ENCODE measurements at places on chromosomes 11 and 22.

- DNase-seq = no peak
Observed at GRCh38 chr11:113493206-113493605, 18.0 kb upstream of the DRD2 start.

DNA sequence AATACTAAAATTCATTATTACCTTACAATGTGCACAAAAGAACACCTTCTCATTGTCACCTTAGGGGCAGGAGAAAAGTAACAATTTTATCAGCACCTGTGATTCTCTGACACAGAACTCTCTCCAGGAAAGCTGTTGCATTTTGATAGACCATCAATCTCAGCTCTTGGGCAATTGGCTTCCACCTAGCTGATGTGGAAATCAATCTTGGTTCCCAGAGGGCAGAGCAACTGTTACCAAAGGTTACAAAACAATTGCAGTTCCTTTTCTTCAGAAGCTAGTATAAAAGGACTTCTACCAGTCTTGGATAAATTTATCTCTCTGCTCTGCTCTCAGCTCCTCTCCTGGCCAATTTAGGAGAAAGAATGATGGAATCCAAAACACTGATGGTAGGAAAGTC lies 157.8 kb upstream of the DDI1 start:
- no peak for DNase-seq

- DNase-seq = peak; percentile 52
Observed at GRCh38 chr11:64385945-64386704, 27.2 kb downstream of the RPS6KA4 start.

DNA sequence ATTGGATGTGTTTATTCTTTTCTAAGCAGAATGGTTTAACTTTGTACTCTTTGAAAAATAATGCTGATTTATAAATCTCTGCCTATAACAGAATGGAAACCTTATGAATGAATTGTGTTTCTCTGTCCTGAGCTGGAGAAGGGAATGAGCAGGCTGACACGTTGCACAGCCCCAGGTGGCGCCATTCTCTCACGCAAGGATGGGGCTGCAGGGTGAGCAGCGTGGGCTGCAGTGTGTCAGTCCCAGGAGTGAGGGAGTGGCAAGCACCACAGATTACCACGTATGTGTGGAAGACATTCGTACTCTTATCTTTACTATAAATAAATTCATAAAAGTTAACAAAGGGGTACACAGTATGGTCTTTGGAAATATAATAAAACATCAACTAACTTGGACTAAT lies 33.4 kb downstream of the FDX1 start:
- DNase-seq = no peak

DNA sequence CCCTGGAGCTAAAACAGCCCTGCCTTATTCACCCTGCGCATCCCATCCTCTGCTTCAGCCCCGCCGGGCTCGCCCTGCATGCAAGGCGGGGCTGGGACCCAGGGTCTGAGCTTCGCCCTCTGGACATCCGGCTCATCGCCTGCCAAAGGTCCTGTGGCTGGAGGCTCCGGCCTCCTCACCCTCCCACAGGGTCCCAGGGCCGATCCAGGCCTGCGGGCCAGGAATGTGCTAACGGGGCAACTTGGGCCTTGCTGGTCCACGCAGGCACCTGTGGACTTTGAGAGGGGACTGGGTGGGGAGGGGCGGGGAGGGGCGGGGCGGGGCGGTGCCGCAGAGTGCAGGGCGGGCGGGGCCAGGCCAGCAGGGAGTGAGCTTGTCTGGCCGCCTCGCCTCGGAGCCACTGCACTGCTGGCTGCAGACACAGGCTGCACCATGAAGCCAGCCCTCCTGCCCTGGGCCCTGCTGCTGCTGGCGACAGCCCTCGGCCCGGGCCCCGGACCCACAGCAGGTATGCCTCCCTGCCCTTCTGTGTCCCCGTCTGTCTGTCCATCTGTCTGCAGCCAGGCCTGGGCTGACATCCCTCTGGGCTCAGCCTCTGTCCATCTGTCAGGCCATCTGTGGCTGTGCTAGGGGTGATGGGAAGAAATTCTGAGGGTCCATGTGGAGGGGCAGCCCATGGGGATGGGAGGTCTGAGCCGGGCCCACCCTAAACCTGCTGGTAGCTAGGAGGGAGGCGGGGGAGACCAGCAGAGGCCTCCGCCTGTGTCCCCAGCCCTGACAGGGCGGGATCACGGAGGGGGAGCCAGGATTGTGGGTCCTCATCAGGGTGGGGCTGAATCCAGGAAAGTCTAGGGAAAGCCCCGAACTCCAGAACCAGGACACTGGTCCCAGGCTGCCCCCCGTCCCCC lies at the start of gene SUSD2:
Gene SUSD2 (plus strand): TSS at position 400 of the 908 bp plus-strand sequence. CDS start 33 bp downstream, at position 433.
- DNase-seq = no peak

DNA sequence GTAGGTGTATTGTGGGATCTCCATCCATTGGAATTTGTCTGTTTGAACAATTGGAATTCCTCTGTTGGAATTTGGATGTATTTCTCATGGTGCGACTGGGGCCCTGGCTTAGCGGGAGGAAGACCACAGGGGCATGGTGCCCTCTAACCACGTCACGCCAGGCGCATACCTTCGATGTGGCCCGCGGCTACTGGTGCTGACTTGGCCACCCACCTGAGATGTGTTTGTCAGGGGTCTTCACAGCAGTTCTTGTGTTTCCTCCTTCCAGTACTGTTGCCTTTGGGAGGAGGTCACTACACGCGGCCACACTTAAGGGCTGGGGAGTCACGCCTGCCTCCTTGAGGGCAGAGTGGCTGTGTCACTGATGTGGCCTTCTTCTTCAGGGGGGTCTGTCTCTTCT lies 36.6 kb upstream of the GRAMD4 start:
- no peak for DNase-seq

DNA sequence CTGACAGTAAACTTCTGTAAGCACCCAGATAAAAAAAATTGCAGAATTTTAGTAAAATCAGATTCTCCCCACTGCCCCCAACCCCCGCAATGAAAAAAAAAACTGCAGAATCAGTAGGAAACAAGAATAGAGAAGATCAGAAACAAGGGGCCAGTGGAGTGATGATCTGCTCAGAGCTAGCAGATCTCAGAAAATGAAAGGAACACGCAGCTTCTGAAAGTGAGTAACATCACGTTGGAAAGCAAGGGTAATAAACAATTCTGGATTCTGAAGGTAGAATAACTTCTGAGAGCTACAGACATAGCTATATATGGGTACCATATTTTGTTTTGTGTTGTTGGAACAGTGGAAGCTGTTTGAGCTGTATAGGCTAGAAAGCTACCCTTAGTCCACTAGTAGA lies 23.2 kb downstream of the ACAT1 start:
- no peak for DNase-seq

- DNase-seq = no peak
Observed at GRCh38 chr22:33923033-33923432, 2.8 kb upstream of the LARGE1 start.

- no peak for DNase-seq
Observed at GRCh38 chr11:1150769-1151365, 6.9 kb upstream of the MUC5AC start.

GRCh38 chr11:57896361-57897145 lies 127.1 kb upstream of the OR9Q1 start:
- no peak for DNase-seq

DNA sequence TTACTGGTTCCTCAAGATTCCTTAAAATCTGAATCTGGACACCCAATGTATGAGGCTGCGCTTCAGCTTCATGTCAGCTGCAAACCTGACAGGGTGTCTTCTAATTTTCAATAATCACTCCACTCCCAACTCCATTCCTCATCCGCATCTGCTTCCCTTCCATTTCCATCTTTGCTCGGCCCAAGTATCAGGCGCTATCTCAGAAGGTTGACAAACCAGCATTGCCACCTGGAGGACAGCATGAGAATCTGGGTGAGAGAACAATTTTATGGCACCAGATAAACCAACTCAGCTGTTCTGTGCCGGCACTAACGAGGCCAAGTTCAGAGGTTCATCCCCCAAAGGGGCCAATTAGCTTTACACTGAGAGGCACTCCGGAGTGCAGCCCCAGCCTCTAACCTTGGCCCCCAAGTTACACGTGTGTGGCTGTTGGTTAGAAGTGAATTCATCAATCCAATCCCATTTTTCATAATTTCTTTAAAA lies 79.1 kb upstream of the LMO2 start:
- no peak for DNase-seq

- DNase-seq = no peak
Observed at GRCh38 chr11:134429106-134429505, 17.1 kb upstream of the B3GAT1 start.

GRCh38 chr11:88327061-88327460 lies 10.5 kb downstream of the CTSC start:
- DNase-seq = no peak

DNA sequence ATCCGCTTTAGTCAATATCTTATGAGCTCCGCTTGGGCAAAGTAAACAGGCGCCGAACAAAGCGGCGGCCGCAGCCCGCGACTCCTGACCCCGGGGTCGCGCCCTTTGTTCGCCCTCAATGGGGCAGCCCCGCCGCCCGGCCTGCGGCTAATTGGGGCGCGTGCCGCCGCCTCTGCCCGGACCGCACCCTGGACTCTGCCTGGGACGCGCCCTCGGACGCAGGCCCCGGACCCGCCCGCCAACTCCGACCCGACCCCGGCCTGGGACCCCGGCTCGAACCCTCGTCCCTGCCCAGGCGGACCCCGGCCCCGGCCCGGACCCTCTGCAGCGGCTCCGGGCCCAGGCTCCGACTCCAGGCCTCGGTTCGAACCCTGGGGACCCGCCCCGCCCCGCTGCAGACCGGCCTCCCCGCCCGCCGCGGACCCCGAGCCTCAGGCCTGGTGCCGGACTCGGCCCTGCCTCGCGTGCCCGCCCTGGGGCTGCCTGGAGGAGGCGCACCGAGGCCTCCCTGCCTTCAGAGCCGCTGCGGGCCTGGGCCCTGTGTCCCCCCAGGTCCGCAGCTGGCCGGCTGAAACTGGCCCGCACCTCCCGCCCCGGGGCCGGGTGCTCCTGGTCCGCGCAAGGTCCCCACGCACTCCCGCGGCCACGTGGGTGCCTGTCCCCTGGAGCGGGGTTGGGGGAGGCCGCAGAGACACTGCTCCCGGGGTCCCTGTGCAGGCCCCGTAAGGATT lies 84.7 kb upstream of the WNT7B start:
- DNase-seq = no peak

DNA sequence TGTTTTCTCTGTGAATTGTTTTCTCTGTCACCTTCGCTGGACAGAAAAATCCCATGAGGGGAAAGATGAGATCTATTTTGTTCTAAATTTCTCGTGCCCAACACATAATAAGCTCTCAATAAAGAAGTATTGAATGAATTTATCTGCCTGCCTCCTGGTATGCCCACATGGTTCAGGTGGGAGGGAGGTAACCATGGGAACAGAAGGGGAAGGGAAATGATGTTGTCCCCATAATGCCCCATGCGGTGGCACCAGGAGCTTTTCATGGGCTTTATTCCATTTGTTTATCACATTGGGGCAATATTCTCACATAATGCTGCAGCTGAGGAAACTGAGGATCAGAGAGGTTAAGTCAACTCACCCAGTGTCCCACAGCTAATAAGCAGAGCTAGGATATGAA lies 8.7 kb downstream of the USH1C start:
- no peak for DNase-seq

DNA sequence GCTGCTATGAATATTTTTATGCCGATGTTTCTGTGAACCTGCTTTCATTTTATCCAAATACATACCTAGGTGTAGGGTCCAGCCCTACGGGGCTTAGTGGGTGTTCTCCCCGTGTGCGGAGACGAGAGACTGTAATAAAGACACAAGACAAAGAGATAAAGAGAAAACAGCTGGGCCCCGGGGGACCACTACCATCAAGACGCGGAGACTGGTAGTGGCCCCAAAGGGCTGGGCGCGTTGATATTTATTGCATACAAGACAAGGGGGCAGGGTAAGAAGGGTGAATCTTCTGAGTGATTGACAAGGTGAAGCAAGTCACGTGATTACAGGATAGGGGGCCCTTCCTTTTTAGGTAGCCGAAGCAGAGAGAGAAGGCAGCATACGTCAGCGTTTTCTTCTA lies 920.1 kb downstream of the BRD1 start:
- DNase-seq = no peak

DNA sequence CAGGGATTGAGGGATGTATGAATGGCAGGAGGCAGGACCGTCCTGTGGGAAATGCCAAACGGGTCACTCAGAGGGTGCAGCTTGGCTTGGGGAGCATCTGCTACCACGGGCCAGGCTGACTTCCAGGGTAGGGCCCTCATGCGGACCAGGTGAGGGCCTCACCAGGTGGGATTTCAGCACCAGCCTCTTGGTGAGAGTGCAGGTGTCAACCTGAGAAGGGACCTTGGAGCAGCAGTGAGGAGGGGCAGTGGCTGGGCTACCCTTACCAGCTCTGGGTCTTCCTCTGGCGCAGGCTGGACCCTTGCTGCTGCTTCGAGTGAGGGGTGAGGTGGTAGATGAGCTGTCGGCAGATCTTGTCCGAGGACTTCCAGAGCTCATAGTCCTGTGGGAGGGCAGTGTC lies 4.9 kb downstream of the LRRC75B start:
- DNase-seq = no peak
